ENCODE measurements at places on chromosomes 5 and 9.

DNA sequence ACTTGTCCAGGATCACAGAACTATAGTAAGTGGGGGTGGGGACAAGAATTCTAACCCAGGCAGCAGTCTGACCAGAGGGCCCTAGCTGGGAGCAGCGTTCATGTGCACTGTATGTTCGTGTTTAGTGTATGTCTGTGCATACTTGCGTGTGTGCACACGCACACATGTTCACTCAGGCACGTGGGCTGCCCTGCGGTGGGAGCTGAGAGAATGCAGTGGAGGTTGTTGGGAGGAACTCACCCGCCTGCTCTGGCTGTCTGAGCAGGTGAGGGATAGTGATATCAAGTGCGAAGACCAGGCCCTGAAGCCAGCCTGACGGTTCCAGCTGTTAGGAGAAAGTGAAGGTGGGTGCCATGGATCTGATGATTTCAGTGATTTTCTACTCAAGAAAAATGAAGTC lies 942 bp downstream of the DCANP1 start:
- DNase-seq: no peak

- no peak for DNase-seq
Observed at GRCh38 chr9:116693233-116693731, 6.2 kb downstream of the TRIM32 start.

- DNase-seq: no peak
Observed at GRCh38 chr5:72908664-72909063, 47.2 kb upstream of the FCHO2 start.

- no peak for DNase-seq
Observed at GRCh38 chr9:15572200-15572770, 19.4 kb downstream of the CCDC171 start.

DNA sequence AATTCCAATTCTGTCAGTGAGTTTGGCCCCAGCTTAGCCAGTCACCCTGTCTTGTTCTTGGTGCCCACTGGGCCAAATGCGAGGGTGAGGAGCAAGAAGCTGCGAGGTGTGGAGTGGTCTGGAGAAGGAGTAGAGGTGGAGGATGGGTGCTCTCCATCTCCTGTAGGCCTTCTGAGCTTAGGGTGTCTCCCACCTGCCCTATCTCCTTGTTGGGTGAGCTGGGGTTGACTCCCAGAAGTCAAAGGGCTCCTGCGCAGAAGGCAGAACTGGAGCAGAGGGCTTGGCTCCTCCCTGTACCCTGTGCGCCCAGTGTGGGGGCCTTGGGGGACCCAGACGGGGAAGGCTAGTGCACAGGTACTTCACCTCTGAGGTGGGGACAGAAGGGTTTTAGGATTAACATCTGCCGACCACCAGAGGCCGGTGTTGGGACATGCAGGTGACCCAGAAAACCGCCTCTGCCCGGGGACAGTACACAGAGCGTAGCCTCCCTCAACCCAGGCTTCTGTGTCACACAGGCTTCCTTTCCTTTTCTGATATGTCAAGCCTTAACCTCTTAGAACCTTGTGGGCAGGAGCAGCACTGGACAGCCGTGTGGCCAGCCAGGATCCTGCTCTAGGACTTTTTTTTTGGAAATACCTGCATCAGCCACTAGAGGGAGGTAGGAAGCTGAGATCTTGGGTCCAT lies 16.9 kb downstream of the IL5 start:
- DNase-seq: peak; percentile 64

- DNase-seq: no peak
Observed at GRCh38 chr5:177232761-177233160, 70.8 kb downstream of the RAB24 start.

DNA sequence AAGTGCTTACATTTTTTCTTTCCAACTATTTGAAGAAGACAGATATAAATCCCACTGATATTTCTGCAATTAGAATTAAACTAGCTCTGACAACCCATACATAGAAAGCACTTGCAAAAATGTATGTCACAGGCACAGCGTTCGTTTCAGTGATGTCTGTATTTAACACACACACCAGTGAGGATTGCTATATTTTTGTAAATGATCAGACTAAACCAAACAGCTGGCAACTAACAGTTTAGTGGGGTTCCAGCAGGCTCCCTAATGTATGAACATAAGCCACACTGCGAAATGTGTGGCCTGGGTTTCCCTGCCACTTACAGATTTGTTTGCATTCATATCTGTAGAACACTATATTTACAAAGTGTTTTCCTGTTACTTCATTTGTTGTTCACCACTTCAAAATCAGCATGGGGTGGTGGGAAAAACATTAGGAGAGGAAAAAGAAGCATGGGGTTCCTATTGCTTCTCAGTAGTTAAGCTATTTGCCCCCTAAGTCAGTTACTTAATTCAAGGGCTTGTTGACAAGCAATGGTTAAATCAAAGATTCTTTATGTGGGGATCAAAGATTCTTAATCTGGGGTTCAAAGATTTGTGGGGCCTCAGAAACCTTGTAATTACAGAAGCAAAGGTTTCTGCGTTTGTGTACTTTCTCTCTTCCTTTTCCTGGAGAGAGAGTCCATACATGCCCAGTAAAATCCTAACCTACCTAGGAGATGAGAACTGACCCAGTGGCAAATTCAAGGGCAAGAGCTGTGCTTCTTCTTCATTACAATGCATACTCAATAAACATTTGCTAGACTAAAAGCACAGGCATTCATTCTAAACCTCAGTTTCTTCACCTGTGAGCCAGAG lies 27.1 kb downstream of the ZNF608 start:
- DNase-seq: no peak

DNA sequence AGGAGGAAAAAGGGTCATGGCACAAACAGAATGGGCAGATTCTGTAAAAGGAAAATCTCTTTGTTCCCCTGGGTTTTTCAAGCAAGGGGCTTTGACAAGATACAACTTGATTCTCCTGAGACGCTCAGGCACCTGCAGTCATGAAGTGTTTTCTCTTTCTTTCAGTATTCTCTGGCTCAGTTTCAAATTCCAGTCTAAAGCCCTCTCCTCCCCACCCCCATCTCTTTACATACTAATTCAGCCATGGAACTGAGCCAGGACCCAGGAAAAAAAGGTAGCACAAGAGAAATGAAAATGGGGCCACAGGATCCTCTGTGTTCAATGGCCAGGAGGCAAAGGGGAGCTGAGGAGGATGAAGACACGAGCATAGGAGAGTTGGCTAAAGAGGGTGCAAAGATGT lies 408.4 kb downstream of the SPOCK1 start:
- no peak for DNase-seq

- DNase-seq: no peak
Observed at GRCh38 chr5:83517072-83517687, 45.6 kb downstream of the VCAN start.

GRCh38 chr5:146337264-146337904 lies 1.3 kb upstream of the POU4F3 start:
- no peak for DNase-seq

DNA sequence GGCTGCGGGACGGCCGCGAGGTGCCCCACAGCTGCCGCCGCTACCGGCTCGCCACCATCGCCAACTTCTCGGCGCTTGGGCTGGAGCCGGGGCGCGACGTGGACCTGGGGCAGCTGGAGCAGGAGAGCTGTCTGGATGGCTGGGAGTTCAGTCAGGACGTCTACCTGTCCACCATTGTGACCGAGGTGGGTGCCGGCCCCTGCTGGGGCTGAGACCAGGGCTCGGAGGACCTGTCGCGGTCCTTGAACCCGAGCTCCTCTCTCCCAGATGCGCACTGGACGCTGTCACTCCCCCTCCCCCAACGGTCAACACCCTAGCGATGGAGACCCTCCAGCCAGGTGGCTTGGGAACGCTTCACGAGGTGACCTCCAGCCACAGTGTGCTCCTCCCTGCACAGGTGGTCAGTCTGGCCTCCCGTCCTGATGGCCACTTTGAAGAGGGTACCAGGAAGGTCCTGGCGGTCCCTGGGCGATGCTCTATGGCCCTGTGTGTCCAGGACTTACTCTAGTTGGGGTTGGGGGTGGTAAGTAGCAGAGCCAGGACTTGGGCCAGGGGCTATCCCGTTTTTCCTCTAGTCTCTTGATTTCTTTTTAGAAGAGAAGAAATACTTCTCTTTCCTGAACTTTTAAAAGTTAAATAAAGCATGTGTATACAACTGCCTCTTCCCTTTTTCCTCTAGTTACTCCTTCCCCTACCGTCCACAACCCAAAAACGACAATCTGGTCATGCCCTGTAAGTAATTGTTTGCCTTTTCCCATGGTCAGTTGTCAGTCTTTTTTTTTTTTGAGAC lies 866 bp downstream of the SLC22A5 start:
- DNase-seq: no peak

DNA sequence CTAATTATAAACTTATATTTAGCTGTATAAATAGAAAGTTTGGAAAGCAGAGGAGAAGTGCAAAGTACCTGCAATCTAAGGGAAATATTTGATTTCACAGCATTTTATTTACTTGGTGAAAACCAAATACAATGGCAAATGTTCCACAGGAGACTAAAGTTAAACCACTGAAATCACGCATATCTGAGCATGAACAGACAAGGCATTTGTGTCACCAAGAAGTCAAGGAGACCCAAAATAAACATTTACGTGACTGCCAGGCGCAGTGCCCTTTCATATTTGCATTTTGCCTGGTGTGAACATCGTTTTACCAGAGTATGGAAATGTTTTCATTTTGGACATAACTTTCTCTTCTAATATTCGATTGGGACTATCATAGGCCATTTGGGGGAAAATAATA lies 20.6 kb downstream of the UGCG start:
- DNase-seq: no peak

DNA sequence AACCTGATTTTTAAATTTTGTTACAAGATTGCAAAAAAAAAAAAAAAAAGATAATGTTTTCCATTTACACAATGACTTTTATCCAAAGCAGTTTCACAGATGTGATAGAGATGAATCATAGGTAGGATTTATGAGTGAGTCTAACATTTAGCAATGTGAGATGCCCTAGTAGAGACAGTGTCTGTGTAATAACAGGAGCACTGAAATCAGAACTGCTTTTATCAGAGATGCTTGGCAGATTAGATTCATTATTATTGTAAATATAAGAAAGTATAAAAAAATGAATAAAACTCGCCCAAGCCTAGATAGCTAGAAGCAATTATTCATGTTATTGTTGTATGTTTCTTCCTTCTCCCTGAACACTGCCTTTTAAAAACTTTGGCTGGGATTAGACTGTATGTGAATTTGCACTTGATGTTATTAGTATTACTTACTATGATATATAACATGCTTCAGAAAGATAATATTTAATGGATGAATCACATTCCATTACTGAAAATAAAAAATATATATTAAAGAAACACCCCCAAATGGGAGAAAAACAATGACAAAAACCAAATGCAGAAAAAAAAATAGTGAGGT lies 567.3 kb upstream of the KLF4 start:
- no peak for DNase-seq

- DNase-seq: no peak
Observed at GRCh38 chr9:95606489-95607350, 89.9 kb upstream of the PTCH1 start.

- no peak for DNase-seq
Observed at GRCh38 chr9:30482499-30482898, 1901.9 kb upstream of the ACO1 start.

DNA sequence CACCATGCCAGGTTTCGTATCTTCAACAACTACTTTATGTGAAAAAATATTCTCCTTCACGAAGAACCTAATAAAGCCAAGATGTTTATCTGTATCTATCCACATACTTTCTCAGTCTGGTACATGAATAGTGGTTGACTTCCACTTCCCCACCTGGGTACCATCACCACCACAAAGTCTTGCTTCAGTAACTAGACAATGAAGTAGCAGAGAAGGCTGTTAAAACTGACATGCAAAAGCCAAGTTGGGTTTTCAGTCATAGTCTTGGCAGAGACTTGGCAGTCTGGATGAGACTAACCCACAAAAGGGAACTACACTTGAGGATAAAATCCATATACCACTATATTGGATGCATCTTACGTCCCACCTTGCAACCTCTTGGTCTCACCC lies 5.0 kb downstream of the P4HA2 start:
- DNase-seq: no peak

DNA sequence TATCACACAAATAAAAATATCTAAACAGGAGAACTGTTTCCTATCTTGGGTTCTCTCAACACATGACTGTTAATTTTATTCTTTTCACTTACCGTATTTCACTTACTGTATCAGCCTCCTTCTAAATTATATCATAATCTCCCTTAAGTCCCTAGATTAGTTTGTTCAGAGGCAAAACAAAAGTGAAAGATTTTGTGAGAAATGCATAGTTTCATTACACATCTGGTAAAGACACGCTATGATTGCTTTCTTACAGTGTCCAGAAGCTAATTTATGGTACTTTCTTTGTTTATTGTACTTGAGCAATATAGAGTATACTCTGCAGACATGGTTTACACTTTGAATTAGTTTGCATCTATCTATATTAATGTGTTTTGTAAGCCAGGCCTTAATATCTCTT lies 159.7 kb upstream of the TLX3 start:
- no peak for DNase-seq

DNA sequence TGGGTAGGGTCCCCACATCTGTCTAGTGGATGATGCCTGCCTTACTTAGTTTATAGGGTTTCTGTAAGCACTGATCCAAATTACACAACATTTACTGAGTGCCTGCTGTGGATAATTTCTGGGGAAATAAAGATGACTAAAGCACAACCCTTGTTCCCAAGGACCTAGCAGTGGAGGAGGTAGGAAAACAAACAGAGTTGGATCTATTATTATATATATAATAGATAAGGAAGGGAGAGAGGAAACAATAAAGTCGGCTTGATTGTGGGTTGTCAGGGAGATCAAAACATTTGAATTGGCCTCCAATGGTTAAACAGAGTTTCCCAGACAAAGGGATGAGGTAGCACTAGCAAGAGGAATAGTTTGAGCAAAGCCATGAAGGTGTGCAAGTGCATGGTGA lies 14.0 kb downstream of the IL33 start:
- DNase-seq: no peak

GRCh38 chr5:105685884-105686283 lies 1984.9 kb downstream of the EFNA5 start:
- DNase-seq: no peak

DNA sequence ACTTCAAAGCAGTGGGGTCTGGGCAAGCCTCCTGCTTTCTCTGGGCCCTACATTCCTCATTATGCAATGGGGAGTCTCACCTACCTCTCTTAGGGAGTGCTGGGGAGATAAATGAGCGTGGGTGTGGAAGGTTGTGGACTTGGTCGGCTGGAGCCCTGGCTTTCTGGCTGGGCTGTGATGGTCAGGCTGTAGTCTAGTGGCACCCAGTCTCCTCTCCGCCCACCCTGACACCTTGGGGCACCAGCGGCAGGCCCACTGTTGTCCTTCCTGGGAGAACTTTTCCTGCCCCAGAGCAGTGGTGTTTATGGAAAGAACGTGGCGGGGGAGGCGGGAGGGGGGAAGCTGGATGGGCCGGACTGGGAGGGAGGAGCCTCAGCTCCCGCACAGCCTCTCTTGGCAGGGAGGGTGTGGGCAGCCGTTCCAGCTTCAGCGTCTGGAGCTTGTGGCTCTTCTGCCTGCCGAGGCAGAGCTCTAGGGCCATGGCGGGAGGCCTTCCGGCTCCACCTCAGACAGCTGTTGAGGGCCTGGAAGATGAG lies 4.1 kb downstream of the PTGS1 start:
- no peak for DNase-seq
